Lower lobe of right lung (tissue), 2 donors: ENCODE measurements at places on chromosomes 7 and 10. TPM values are rescaled to one million over a fixed set of nuclear protein-coding genes. Genes with fewer than 3 reads are reported as not detected.

The NPTX2 gene
- 0.62 TPM for total RNA-seq

The FIGNL1 gene
- 5.0 TPM for total RNA-seq

The C10orf105 gene
- total RNA-seq: 0.32 TPM

GRCh38 chr10:109992485-109992884, 15.3 kb upstream of the ADD3 start:
- no peak for DNase-seq

- DNase-seq: peak; percentile 61
Measured at GRCh38 chr10:94320285-94320914, 42.3 kb downstream of the NOC3L start.

DNA sequence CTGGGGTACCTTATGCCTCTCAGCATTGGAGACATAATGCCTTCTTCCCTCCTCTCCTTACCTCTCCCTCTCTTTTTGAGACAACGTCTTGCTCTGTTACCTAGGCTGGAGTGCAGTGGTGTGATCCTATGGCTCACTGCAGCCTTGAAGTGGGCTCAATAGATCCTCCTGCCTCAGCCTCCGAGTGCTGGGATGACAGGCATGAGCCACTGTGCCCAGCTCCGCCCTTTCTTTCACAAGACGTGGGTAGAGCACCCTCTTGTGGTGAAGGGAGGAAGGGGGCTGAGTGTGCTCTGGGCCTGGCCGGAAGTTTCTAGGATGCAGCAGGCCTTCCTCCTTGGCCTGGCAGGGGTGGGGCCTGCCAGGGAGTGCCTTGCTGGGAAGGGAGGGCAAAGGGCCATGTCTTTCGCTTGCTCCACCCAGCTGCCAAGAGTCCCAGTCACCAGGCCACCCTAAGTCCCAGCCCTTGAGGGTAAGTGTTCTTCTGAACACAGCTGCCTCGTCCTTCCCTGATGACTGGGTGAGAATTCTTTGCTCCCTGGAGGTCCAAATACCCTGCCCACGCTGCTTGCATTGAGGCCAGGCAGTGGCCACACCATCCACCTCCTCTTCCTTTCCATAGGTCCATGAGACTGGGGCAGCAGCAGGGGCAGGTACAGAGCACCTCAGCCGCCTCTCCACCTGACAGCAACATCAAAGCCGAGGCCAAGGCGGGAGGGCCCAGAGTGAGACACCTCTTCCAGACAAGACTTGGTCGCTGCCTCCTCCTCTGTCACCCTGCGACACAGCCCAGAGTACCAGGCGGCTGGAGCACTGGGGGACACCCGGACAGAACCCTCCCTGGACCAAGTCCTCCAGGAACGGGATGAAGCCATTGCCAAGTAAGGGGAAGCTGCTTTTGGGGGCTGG, 3.7 kb downstream of the ABHD11 start:
- peak; percentile 91 for DNase-seq

- no peak for DNase-seq
Measured at GRCh38 chr7:110733221-110733620, 357.7 kb upstream of the LRRN3 start.
